GF-D8 (cell line): ENCODE measurements at places on chromosomes 5 and 9.

- DNase-seq = peak; percentile 42
Observed at GRCh38 chr5:172173564-172174153, 14.4 kb downstream of the STK10 start.

DNA sequence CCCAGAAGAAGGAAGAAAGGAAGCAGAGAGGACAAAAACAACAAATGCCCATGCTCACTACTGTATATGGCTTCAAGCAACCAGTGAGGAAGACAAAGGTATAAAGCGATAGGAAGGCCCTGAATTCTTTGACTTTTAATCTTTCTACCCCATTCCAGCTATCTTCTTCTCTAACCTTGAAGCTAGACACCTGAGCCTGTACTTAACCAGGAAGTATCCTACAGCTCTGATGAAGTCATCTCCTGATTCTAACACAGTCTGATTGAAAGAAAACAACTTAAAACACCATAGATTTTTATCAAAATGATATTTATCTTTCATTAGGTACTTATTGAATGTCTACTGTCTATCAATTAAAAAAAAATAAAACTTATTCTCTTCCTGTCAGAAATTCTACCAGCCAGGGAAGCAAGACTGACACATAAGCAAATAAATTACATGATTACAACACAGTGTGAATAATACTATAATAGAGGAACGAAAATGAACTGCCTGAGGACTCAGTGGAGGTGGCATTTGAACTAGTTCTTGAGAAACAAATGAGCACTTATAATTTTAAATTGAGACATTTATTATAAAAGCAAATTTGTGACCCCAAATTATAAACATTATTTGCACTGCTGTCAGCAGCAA lies 123.3 kb upstream of the ELL2 start:
- DNase-seq = no peak

- peak; percentile 28 for DNase-seq
Observed at GRCh38 chr5:95069948-95070347, 214.9 kb downstream of the MCTP1 start.

GRCh38 chr9:110545705-110546104 lies 33.8 kb downstream of the SVEP1 start:
- no peak for DNase-seq

DNA sequence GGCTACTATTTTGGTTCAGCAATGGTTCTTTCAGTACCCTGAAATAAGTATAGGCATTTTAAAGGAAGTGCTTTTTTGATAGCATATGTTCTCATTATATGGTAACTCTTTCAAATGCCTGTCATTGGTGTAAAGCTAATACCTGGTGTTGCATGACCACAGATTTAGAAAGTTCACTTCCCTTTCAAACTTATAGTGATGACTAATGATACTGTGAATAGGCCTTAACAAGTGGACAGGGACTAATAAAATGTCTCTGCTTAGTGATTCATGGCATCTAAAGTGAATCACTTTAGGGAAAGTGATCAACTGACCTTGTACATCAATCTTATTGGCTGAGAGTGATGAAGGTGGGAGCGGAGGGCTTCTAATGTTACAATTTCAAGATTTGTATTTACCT lies 21.6 kb downstream of the MRPL22 start:
- DNase-seq = no peak

GRCh38 chr5:16418471-16418922 lies 47.1 kb downstream of the ZNF622 start:
- DNase-seq = no peak

DNA sequence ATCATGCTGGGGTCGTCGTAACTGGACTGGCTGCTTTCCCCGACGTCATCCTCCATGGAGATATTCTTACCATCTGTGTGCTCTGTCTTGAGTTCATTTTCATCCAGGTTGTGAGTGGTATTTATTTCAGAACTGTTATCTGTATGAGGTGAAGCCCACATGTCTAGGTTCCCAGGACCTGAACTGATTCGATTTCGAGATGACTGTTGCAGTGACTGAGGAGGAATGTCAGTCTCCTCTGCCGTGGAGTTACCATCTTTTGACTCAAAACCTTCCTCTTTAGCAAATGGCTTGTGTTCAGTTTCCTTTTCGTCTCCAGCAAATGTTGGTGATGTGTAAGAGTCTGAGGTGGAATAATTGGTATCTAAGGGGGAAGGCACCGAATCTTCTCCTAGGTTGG lies 55.2 kb upstream of the PCA3 start:
- no peak for DNase-seq

- DNase-seq = no peak
Observed at GRCh38 chr5:172343741-172344140, 60.2 kb upstream of the UBTD2 start.

DNA sequence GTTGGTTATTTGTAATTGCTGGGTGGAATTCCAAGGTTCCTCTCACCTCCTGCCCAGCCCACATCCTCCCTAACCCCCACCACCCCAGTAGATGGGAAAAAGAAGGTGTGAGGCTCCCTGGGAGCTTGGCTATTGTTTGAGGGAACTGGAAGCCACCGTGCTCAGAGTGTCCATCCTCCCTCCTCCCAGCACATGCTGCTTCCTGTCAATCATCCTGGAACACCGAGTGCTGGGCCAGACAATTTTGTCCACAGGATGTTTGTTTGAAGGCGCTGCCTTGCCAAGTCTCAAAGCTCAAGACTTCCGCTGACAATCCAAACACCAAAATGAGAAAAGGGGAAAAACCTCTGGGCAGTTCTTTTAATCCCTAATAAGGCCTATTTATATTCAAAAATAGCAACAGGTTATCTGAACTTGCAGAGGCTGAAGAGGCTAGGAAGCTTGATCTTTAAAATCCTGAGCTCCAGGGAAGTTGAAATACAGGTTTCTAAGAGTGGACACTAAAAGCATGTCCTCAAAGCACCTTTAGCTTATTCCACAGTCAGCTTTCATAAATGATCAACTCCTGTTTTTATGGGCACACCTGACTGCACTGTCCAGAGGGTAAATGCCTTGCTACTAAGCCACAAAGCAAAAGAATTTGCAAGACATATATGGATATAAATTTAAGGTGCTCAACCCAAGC lies 286.7 kb downstream of the NFIB start:
- no peak for DNase-seq

DNA sequence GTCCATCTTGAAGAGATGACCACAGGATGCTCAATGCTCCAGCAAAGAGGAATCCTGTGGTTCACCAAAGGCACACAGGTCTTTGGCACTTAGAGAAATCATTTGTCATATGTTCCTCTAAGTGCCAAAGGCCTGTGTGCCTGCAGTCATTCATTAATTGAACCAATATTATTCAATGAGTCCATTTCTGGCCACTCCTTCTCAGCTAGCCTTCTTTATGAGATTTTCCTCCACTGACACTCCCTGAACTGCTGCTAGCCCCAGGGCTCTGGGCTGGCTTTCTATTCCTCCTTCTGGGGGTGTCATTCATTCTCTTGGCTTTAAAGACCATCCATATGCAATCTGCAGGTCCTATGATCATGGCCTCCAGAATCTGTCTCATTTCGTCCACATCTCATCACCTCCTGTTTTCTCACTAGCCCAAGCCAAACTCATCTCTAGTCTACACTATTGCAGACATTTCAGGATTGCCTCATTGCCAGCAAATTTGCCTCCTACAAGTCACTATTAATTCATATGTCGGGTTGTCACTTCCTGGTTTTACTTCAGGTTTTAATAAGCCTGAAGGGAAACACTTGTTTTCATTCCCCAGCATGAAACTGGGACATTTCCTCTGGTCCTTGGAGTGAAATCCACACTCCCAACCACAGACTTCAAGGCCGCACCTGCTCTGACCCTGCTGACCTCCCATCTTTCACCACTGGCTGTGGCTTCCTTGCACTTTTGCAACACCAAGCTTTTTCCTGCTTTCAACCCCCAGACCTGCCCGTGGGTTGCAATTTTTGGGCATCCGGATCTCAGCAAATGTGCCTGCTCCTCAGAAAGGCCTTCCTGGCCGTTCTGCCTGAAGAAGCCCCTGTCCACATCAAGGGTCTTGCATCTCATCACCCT lies 35.1 kb downstream of the KCNIP1 start:
- peak; percentile 10 for DNase-seq

DNA sequence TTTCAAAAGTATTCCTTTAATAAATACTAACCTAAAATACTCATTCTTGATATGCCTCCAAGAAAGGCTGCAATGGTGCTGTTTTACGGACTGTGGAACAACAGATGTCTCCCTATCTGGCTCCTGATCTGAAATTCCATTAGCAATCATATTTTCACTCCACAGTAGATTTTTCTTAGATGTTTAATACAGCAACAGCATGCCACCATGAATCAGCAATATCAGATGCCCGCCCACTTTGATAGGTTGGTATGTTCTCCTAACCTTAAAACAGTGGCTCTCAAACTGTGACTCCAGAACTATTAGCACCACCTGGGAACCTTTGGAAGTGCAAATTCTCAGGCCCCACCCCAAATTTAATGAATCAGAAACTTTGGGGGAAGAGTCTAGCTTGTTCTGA lies 110.2 kb downstream of the MLLT3 start:
- no peak for DNase-seq
